ENCODE measurements at places on chromosomes 11 and 22.

DNA sequence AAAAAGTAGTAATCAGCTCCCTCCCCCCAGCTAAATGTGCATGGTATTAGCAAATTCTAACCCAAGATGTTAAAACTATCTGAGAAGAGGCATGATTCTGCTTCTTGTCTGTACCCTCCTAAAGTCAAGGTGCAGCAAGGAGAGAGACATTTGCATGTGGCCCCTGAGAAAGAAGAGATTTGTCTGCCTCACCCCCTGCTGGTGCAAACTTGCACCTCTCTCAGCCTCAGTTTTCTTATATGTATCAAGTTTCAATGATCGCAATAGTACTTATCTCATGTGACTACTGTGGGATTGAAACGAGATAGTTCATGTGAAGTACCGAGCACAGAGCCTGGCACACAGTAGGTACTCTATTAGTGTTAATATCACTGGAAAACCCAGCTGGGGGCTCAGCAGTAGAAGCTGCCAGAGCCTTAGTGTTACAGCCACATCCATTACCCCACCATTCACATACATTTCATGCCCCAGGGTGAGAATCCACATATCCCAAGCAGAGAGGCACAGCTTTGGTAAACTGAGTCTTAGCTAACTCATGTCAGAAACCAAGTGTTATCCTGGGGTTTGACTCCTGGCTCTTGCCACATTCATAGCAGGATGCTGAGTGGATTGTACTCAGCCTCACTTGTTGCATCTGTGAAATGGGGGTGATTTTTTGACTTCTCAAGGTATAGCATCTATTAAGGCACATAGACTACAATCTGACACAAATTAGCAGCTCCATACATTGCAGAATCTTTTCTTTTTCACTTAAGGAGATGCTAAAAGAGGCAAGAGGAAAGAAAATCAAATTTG lies 24.9 kb downstream of the CD44 start:
- DNase-seq: no peak

GRCh38 chr22:19819911-19820879 lies 34.5 kb downstream of the GNB1L start:
- no peak for DNase-seq

- DNase-seq: no peak
These were observed 2.8 kb downstream of the DUSP8 start for GRCh38 chr11:1569251-1569780.

- no peak for DNase-seq
These were observed 102.2 kb upstream of the FGF3 start for GRCh38 chr11:69921128-69922014.

DNA sequence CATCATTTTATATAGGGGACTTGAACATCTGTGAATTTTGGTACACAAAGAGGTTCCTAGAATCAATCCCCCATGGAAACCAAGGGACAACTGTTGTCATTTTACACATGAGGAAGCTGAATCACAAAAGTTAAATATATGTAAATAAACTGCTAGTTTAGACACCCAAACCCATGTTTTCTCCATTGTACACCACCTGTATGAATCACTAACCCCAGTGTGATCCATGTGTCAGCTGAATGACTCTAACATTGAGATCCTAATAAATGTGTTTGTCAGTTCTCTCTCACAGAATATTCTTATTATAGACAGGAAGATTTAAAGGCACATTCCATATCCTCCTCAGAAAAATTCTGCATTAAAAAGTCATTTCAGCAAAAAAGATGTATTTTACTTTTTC lies 83.3 kb downstream of the ATG16L2 start:
- DNase-seq: no peak

All from NCI-H2029 treated with DMSO at 0.1 percent for 48 hours (cell line).